Natural killer cell (primary cell): ENCODE measurements at places on chromosomes 7 and 10. TPM values are rescaled to one million over a fixed set of nuclear protein-coding genes. Genes with fewer than 3 reads are reported as not detected.

ITGA8 gene
- total RNA-seq = not detected

GRID2IP gene
- 0.39 TPM for total RNA-seq

MRLN gene
- total RNA-seq = not detected

PRPS1L1 gene
- not detected for total RNA-seq

GBX1 gene
- total RNA-seq = not detected

OR2A5 gene
- not detected for total RNA-seq

- no peaks in the 10 kb centered on the region for H3K27me3 ChIP-seq
- H3K27ac ChIP-seq = no peak overlapping the region
- no peak overlapping the region for H3K4me3 ChIP-seq
Observed at GRCh38 chr10:474946-475345, 214.5 kb downstream of the DIP2C start.

GRCh38 chr10:129491123-129491734 is 24.2 kb downstream of the MGMT start:
- no peak for DNase-seq
- H3K36me3 ChIP-seq = no peaks in the 10 kb centered on the region
- H3K4me3 ChIP-seq = no peak overlapping the region
- no peaks in the 10 kb centered on the region for H3K27me3 ChIP-seq
- peaks cover 3% of the 10 kb centered on the region for H3K4me1 ChIP-seq
- no peak overlapping the region for H3K27ac ChIP-seq

DNA sequence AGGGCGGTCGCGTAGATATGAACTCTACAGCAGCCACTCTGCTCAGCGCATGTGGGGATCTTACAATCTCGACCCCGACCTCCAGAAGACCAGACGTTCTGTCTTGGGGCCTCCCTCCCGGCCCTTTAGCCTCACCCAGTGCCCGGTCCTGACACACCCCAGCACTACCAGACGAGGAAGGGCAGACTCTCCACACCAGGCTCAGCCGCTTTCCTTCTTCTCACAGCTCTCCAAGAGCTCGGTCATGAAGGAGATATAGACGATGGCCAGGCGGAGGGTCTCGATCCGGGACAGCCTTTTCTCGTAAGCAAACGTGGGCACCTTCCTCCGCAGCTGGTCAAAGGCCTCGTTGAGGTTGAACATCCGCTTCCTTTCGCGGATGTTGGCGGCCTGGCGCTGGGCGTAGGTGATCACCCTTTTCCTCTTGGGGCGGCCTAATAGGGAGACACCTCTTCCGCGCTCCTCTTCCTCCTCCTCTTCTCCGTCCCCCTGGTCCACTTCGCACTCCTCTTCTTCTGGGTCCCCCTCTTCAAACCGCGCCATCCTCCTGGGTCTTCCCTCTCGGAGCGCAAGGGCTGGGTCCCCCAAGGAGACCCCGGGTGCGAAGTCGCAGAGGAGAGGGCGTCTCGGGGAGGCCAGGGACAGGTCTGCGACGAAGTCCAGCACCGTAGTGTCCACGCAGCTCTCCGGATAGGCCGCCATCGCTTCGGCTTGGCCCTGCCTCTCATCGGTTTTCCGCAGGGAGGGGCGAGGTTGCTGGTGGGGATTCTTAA is at the start of gene FERD3L:
Gene FERD3L, minus strand, starts transcription at position 761 of the 773 bp plus-strand sequence. Its CDS starts 59 bp downstream, at position 702.
- DNase-seq = no peak
- no peak within 1 kb of the TSS for H3K4me3 ChIP-seq
- H3K27ac ChIP-seq = no peak within 1 kb of the TSS
- H3K4me1 ChIP-seq = peaks cover 12% of the 10 kb centered on the region

DNA sequence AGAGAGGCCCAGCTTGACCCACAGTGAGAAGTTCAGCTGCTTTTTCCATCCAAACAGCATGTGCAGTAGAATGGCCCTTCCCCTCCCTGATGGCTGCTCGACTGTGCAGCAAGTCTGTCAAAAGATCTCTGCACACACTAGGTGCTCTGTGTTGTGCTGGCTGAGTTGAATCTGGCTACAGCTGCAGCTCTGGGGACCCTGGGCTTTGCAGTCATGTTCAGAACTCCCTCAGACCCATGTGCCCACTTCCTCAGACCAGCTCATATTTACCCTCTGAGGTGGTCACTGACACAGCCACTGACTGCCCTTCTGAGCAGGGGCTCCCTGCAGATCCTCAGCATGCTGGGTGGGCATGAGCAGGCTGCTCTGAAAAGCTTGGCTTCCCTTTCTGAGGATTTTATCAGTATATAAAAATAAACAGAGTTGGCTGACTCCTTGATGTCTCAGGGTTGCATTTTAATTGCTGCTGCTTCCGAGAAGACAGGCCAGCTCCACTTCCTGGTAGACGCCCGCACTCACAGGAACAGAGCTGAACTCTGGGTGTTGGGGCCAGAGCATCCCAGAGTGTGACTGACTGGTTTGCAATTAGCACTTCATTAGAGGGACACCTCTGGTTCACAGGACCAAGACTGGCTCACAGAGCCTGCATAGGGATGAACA is 507.9 kb downstream of the RPS24 start:
- H3K27me3 ChIP-seq = no peaks in the 10 kb centered on the region
- H3K27ac ChIP-seq = no peak overlapping the region
- H3K36me3 ChIP-seq = no peaks in the 10 kb centered on the region
- H3K4me3 ChIP-seq = no peak overlapping the region
- H3K4me1 ChIP-seq = no peaks in the 10 kb centered on the region

GRCh38 chr7:4483851-4484250 is 198.2 kb upstream of the FOXK1 start:
- no peak for DNase-seq
- H3K27me3 ChIP-seq = no peaks in the 10 kb centered on the region
- no peak overlapping the region for H3K4me3 ChIP-seq
- H3K27ac ChIP-seq = no peak overlapping the region
